Activated naive CD8-positive, alpha-beta T cell treated with anti-CD3 and anti-CD28 coated beads for 36 hours (primary cell): ENCODE measurements at places on chromosomes 16 and 17.

GRCh38 chr17:19343671-19344151, 18.8 kb downstream of the B9D1 start:
- no peak for DNase-seq

DNA sequence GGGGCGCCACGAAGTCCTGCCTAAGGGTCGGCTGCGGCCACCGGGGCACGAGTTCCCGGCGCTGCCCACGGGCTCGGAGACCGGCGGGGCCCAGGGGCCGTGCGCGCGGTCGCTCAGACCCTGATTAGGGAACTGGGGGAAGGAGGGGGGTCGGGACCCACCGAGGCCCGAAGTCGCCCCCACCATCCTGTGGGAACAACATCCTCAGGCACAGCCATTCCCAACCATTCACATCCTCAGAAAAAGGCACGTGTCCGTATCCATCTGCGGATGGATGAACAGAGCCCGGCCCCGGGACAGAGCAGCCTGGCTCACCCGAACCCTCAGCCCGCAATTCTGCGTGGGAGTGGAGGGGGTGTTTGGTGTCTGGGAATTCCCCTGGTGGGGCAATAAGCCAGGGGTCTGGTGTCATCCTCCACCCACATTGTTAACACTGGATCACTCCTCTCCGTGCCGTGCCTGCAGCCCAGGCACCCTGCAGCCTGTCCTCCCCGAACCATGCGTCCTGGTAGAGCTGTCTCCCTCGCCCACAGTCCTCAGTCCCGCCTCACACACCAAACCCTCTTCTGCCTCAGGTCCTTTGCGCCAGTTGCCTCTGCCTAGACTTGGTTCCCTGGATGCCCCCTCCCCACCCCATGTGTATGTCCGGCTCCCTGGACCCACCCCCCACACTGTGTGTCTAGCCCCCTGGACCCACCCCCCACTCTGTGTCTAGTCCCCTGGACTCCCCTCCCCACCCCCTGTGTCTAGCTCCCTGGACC, 789 bp upstream of the CCDC57 start:
- DNase-seq, result peak; percentile 79

DNA sequence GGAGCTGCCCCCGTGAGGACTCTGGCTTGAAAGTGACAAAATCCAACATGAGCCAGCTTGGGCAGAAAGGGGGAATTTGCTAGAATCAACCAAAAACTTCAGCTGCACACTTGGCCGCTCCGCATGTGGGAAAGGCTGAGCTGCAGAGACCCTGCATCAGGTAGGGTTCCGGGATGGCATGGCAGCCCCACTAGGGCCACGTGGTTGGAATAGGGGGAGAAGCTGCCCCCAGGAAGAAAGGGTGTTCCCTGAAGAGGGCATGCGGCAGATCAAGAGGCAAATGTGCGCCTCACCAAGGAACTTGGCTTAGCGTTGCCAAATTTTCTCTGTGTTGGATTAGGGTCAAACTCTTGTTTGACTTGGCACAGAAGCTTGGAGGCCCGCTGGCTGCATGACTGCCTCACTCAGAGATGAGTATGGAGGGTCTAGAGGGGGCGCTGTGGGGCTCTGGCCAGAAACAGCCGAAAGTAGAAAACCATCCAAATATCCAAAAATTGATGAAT, 29.2 kb upstream of the WFIKKN2 start:
- no peak for DNase-seq

GRCh38 chr17:15422392-15422965, 44.9 kb downstream of the CDRT4 start:
- no peak for DNase-seq

GRCh38 chr17:76141212-76142038, at the start of gene FOXJ1:
Gene FOXJ1 (minus strand): TSS chr17:76141245. CDS start chr17:76140395, 850 bp downstream.
- peak; percentile 92 for DNase-seq

DNA sequence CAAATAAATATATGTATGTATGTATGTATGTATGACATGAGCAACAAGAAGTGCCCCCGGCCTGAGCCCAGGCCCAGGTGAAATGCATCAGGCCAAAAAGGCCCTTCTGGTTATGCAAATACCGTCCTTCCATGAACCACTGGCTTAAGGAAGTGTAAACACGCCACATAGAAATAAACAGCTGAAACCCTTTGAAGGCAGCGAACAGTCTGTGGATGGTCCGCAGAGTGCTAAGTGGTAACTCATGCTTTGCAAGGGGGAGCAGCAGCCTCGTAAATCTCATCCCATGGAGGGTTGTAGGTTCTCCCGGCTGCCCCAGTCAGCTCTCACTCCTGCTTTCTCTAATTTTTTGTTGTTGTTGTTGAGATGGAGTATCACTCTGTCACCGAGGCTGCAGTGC, 36.7 kb downstream of the COTL1 start:
- no peak for DNase-seq

DNA sequence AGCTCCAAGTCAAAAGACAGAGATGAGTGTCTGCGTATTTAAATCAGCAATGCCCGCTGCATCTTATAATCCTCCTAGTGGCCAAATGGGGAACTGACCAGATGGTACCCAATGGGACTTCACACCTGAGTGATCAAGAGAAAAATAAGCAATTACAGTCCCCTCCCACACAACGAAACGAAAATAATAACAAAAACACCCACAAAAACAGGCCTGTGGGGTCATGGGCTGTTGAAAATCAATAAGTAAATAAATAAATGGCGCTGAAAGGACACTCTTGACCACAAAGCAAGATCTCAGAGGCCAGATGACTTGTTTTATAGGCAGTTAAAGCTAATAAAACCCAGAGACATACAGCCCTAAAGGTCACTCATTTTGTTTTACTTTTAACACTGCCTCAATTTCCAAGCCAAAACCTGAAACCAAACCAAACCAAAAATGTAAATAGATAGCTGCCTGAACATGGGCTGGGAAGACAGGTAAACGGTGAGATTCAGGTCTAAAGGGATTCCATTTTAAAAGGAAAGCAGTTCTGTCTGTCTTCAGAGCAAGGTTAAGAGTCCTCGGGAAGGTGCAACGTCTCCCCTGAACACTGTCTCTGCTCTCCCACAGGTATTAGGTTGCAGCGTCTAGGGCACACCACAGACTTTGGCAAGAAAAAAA, 1.3 kb downstream of the ZNF821 start:
- peak; percentile 70 for DNase-seq
